A549 treated with CpdA at 1 μM for 4 hours (cell line): ENCODE measurements at places on chromosomes 2 and 18. TPM values are rescaled to one million over a fixed set of nuclear protein-coding genes. Genes with fewer than 3 reads are reported as not detected.

The LYG1 gene
- total RNA-seq, result 1.3 to 2.0 TPM (median 1.6 TPM) in 5 replicates

The OSBPL6 gene
- 6.5 to 7.9 TPM (median 7.0 TPM) in 5 replicates for total RNA-seq

The WDFY1 gene
- 29.9 to 37.8 TPM (median 37.3 TPM) in 5 replicates for total RNA-seq

The KANSL1L gene
- total RNA-seq, result 0.47 to 0.84 TPM (median 0.65 TPM) in 5 replicates

The MPHOSPH10 gene
- 37.8 to 54.2 TPM (median 39.4 TPM) in 5 replicates for total RNA-seq

The SNORC gene
- 4.5 to 13.2 TPM (median 10.4 TPM) in 5 replicates for total RNA-seq

The FAM237A gene
- total RNA-seq, result not detected in 5 replicates

The ARHGEF4 gene
- total RNA-seq, result 6.3 to 8.0 TPM (median 7.5 TPM) in 5 replicates

The SLC5A7 gene
- total RNA-seq, result not detected in 5 replicates

The AQP4 gene
- total RNA-seq, result 0.06 TPM in 1 of 5 replicates, not detected in the others

The LYPD1 gene
- 12.3 to 20.8 TPM (median 17.7 TPM) in 5 replicates for total RNA-seq

The LAPTM4A gene
- total RNA-seq, result 226 to 267 TPM (median 247 TPM) in 5 replicates

The CCDC68 gene
- total RNA-seq, result 2.4 to 4.5 TPM (median 3.6 TPM) in 5 replicates

The CCDC121 gene
- total RNA-seq, result 3.1 to 3.7 TPM (median 3.5 TPM) in 5 replicates

The PROM2 gene
- 0.15 TPM in 1 of 5 replicates, not detected in the others for total RNA-seq

The CYTIP gene
- not detected in 5 replicates for total RNA-seq

The STRN gene
- 12.1 to 18.5 TPM (median 17.3 TPM) in 5 replicates for total RNA-seq

The BUB1 gene
- 40.1 to 50.0 TPM (median 46.1 TPM) in 5 replicates for total RNA-seq

The DTNA gene
- 0.15 to 0.98 TPM (median 0.30 TPM) in 4 of 5 replicates, not detected in the other for total RNA-seq

The BMP10 gene
- not detected in 5 replicates for total RNA-seq

The CYP27C1 gene
- 3.3 to 6.2 TPM (median 4.4 TPM) in 5 replicates for total RNA-seq

The GAREM2 gene
- total RNA-seq, result 7.5 to 9.7 TPM (median 7.6 TPM) in 5 replicates

The SLC11A1 gene
- total RNA-seq, result 0.24 to 0.63 TPM (median 0.35 TPM) in 5 replicates

The RAB17 gene
- 0.09 to 0.32 TPM (median 0.13 TPM) in 4 of 5 replicates, not detected in the other for total RNA-seq

The IL37 gene
- not detected in 5 replicates for total RNA-seq

The CHN1 gene
- 18.2 to 24.9 TPM (median 20.1 TPM) in 5 replicates for total RNA-seq

The RALBP1 gene
- 25.3 to 29.3 TPM (median 28.4 TPM) in 5 replicates for total RNA-seq

The FOXI3 gene
- not detected in 5 replicates for total RNA-seq

The TNFAIP6 gene
- 1.1 to 1.6 TPM (median 1.4 TPM) in 5 replicates for total RNA-seq

The KCNIP3 gene
- 1.0 to 1.9 TPM (median 1.7 TPM) in 5 replicates for total RNA-seq

The PTH2R gene
- not detected in 5 replicates for total RNA-seq
